Stimulated activated CD4-positive, alpha-beta T cell treated with anti-CD3 and anti-CD28 coated beads, Interleukin-15, amount 100 ng/mL, for 1 hour (primary cell): ENCODE measurements at places on chromosomes 2 and 18.

DNA sequence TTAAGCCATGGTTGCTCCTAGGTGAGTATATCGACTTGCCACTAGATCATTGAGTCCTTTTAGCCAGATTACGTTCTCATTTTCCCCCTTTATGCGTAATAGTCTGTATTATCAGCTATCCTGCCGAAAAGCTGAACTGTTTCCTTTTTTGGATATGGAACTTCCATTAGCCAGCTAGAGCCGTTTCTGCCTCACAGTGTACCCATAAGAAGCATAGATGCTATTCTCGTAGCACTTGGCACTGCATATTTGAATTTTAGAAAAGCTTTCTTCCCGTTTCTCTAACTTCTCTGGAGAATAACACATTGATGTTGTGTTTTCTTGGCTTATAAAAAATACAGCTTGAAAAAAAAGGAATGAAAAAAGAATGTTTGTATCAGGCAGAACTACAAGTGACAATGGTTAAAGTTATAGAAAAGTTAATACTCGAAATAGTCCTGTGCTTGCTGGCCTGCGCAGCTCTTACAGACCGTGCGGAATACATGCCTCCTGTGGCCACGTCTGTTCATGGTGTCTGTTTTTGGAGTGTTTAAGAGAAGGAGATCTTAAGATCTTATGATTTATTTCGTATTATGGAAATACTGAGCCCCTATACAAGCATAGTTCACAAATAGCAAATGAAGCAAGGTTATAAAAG lies 710 bp downstream of the DUSP19 start:
- DNase-seq = no peak

DNA sequence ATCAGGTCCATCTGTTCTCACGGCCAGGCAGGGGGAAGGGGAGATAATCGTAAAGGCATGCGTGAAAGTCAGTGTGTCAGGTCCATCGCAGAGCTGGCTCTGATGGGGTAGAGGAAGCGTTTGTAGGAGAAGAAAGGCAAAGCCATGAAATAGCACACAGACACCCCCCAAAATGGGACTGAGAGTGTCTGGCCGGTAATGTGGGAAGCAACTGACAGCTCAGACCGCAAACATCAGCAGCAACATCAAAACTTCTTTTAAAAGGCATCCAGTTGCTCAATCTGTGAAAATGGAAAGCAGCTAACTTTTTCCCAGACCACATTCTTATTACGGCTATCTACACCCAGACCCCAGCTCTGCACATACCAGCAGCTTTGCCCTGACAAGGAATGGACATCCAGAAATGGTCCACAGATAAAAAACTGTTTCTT lies 232.6 kb downstream of the EN1 start:
- DNase-seq = no peak

- DNase-seq = no peak
Observed at GRCh38 chr2:108324531-108325255, 36.0 kb downstream of the SULT1C2 start.

DNA sequence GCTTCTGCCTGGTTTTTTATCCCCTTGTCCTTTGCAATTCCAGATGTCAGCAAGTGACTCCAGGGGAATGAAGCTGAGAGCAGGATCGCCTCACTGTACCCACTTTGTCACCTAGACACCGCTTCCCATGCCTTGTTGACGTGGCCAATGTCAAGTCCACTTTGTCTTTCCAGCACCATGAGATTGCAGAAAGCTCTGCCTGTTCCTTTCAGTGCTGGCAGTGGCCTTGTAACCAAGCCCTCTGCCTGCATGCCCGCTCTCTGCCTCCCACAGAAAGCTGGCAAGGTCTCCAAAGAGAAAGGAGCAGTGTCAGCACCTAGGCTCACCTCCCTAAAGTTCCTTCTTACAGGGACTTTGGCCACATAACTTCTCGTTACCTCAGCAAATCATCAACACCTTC lies 282.2 kb upstream of the ST6GAL2 start:
- DNase-seq = no peak
